DMS153 (cell line): ENCODE measurements at places on chromosomes 7 and 10.

GRCh38 chr7:143396625-143397556 is 11.8 kb downstream of the EPHA1 start:
- DNase-seq, result no peak

- no peak for DNase-seq
Measured at GRCh38 chr10:31921031-31921430, 7.6 kb downstream of the ARHGAP12 start.

- DNase-seq, result no peak
Measured at GRCh38 chr10:110443239-110444003, 54.3 kb upstream of the DUSP5 start.

GRCh38 chr7:50588937-50589336 is 23.7 kb upstream of the DDC start:
- DNase-seq, result no peak

GRCh38 chr7:13047061-13047460 is 359.6 kb downstream of the ARL4A start:
- no peak for DNase-seq

- no peak for DNase-seq
Measured at GRCh38 chr7:46446151-46446550, 525.1 kb upstream of the IGFBP3 start.

- no peak for DNase-seq
Measured at GRCh38 chr7:91852263-91852741, 28.2 kb downstream of the MTERF1 start.

DNA sequence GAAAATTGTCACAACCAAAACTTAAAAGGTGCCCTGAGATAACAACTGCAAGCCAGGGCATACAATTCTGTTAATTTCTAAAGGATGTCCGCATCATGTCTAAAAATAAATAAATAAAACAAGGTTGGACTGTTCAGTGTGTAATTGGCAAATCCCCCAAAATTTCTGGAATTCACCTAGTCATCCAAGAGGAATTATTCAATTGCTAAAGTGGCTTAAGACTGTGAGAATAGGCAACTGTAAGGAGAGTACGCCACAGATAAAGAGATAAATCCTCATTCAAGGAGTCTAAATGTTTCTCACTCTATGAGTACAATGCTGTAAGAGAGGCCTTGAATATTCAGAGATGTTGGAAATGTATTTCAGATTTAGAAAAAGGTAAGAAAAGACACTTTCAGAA is 37.2 kb downstream of the PIK3AP1 start:
- DNase-seq, result no peak

- no peak for DNase-seq
Measured at GRCh38 chr7:36147361-36147760, 5.7 kb upstream of the EEPD1 start.

- no peak for DNase-seq
Measured at GRCh38 chr10:68423522-68423921, 16.4 kb upstream of the RUFY2 start.

DNA sequence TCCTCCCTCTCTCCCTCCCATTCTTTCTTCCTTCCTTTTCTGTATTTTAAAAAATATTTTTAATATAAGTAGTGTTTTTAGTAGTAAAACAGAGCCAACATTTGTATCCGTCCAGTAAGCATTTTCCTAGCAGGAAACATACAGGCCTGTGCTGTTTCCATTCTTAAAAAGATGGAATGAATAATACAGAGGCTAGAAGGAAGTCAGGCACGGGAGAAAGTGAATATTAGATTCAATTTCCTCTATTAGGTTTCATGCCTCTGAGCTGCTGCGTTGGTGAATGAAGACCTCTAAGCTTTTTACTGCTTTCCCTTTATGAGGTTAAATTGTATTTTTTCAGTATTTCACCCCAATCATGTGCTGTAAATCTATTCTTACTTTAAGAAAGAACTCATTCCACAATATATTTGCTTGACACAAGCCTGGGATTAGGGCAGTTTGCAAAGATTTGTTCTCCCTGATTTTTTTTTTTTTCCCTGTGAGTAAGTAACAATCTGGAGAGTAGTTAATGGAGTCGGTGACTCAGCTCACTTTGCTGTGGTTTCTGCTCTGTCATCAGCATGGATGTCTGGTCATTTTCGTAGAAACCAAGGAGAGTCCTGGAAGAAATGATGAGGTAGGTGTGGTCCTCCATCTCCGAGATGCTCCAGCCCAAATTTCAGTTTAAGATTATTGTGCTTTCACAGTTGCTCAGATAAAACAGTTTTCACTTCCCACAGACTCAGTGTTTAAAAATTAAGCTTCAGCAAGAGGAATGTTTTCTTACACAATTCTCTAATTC is 76.1 kb upstream of the PITRM1 start:
- DNase-seq, result no peak

DNA sequence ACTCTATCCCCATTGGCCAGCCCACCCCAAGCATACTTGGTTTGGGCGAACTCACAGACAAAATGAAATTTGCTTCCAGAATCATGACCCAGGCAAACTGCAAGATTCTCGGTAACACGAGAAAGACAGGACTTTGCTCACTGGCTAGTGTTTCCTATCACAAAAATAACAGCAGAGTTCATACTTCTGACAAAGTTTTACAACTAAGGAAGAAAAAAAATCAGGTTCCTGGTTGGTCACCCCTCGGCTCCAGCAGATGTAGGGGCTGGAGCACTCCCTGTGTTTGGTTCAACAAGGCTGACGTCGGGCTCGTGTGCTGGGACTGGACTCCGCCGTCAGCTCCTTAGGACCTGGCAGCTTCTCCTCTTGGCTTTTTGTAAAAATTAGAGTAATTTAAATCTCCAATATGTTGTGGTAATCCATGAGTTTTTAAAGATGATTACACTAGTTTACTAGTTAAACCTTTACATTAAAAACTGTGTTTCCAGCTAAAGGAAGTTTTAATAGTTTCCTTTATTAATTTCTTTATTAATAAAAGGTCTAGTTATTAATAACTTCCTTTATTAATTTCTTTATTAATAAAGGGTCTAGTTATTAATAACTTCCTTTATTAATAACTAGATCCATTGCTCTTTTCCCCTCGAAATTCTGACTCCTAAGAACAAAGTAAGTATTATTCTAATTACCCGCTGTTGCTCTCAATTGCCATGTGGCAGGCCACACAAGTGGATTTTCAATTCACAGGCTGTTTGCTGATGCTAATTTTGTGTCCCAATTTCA is 115.6 kb upstream of the RNF32 start:
- no peak for DNase-seq

- DNase-seq, result no peak
Measured at GRCh38 chr7:22204312-22204711, 152.6 kb downstream of the RAPGEF5 start.

DNA sequence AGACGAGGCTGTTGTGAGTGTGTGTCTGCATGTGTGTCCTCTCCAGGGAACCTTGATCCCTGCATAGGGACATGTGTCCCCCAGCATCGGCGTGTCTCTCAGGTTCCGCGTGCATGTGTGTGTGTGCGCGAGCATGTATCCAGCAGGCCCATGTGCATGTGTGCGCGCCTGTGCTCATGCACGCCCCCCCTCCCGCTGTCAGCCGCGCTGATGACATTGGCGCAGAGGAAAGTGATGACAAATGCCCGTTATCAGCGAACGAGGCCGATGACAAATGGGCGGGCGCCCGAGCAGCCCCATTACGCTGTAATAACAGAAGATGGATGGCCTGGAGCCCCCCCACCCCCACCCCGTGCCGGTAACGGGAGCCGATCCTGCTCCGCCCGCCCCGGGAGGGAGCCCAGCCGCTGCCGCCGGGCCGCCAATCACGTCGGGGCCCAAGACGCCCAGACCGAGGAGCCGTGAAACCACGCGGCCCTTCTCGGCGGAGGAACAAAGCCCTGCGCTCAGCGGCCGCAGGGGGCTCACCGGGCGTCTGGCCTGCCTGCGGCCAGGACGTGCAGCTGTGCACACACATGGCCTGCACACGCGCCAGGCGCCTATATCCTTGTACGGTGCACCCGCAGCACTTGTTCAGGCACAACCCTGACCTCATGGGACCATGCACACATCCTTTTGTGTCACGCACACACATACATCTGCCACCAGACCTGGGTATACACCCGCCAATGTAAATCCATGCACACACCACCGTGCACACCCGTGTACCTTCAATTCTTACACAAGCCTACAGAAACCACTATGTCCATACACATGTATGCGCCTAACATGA is 21.5 kb downstream of the POLL start:
- DNase-seq, result no peak

DNA sequence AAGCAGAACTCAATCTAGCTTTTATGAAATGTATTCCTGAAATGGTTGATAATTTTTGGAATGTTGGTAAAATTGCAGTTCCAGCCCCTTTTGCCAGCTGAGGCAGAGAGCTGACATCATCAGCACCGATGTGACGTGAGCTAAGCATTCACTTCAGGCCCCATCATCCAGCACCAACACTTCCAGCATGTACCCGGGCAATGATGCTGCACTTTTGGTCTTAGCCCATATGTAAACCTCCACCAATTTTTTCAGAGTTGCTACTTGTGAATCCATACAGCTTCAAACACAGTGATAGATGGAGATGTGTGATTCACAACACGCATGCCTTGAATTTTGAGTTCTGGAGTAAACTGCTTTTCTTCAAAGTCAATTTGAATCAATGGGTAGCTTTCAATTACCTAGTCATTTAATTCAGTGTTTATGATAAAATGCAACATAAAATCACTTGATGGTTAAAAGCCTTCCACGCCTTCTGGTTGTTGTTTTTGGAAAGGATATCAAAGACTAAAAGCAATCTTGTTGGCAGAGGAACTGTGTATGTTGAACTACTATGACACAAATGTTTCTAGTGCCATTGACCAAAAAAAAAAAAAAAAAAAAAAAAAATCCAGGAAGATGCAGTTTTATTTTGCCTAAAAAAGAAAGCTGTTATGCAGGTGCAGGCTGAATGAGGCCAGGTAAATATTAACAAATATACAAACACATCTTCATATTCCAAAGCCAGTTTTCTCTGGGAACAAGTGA is 73.9 kb downstream of the NRP1 start:
- DNase-seq, result peak; percentile 20

GRCh38 chr7:923108-924041 is 31.1 kb downstream of the ADAP1 start:
- peak; percentile 49 for DNase-seq
